ENCODE measurements at places on chromosomes 1 and 21. TPM values are rescaled to one million over a fixed set of nuclear protein-coding genes. Genes with fewer than 3 reads are reported as not detected.

The MYOG gene
- total RNA-seq: not detected

The OR10Z1 gene
- total RNA-seq: not detected

The NES gene
- 55.1 TPM for total RNA-seq

The FAM72A gene
- 3.9 TPM for total RNA-seq

The HDGF gene
- 93.6 TPM for total RNA-seq

The AMY1B gene
- total RNA-seq: not detected

The PADI2 gene
- total RNA-seq: under 0.01 TPM

The KCNK2 gene
- 0.26 TPM for total RNA-seq

The PDZK1 gene
- total RNA-seq: not detected

The WDR77 gene
- total RNA-seq: 35.0 TPM

The TTC39A gene
- total RNA-seq: 3.5 TPM

The ZNF644 gene
- 35.9 TPM for total RNA-seq

The TINAGL1 gene
- total RNA-seq: 273 TPM

The IGSF9 gene
- not detected for total RNA-seq

The SLC22A15 gene
- total RNA-seq: not detected

The GBP7 gene
- not detected for total RNA-seq

The COL11A1 gene
- under 0.01 TPM for total RNA-seq

The AGT gene
- total RNA-seq: not detected

The IVNS1ABP gene
- total RNA-seq: 50.2 TPM

Data from dermis microvascular lymphatic vessel endothelial cell (primary cell).